Naive thymus-derived CD8-positive, alpha-beta T cell (primary cell): ENCODE measurements at places on chromosomes 2 and 18. TPM values are rescaled to one million over a fixed set of nuclear protein-coding genes. Genes with fewer than 3 reads are reported as not detected.

DNA sequence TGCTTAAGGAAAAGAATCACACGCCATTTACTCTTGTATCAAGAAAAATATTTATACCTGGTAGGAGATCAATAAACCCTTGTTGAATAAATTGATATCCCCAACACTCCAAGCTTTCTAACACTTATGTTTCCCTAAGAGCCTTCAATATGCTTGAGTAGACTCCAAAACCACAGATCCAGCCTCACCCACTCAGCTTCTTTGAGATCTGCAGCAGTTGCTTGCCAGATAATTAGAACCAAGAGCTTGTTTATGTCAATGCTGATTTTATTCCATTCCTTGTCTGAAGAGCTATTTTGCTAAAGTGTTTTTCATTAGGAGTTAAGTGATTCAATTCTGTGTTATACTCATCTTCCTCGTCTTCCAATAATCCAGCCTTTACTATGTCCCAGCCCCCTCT is 26.3 kb upstream of the CRIM1 start:
- no peak overlapping the region for H3K4me3 ChIP-seq
- DNase-seq = no peak
- no peaks in the 10 kb centered on the region for H3K27me3 ChIP-seq
- H3K27ac ChIP-seq = no peak overlapping the region

- DNase-seq = no peak
- peaks cover 3% of the 10 kb centered on the region for H3K36me3 ChIP-seq
- H3K4me1 ChIP-seq = peaks cover 22% of the 10 kb centered on the region
- H3K27me3 ChIP-seq = no peaks in the 10 kb centered on the region
These were observed 80.6 kb downstream of the UXS1 start for GRCh38 chr2:106113361-106113966.

GRCh38 chr18:6589923-6590322 is 139.6 kb upstream of the ARHGAP28 start:
- H3K36me3 ChIP-seq = no peaks in the 10 kb centered on the region
- no peak overlapping the region for H3K27ac ChIP-seq
- H3K4me1 ChIP-seq = no peaks in the 10 kb centered on the region
- no peak for DNase-seq

DNA sequence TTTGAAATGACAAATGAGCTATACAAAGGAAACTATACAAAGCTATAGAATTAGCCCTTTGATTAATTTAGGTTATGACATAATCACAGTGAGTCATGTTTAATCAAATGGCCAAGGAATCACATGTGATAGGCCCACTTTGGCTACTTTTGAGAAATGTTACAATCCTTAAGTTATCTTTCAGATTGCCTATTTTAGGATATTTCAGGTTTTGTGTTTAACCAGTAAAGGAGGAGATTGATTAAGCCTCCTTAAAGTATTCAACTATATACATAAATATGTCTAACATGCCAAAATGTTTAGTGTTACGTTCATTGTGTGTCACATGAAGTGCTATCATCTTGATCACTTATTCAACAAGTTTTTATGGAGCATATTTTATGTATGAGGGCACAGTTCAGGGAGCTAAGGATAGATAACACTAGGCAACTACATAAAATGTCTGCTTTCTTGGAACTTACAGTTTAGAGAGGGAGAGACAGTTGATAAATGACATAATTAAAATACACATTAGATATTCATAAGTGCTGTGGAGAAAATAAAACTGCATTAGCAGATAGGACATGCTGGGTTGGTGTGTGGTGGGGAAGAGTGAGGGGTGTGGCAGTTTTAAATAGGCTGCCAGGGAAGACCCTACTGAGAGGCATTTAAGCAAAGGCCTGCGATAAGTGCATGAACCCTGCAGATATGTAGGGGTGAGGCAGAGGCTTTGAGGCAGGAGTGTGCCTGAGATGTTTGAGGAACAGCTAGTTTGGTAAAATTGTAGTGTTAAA is 77.2 kb downstream of the LTBP1 start:
- no peaks in the 10 kb centered on the region for H3K4me1 ChIP-seq
- peaks cover 7% of the 10 kb centered on the region for H3K36me3 ChIP-seq
- peaks cover 7% of the 10 kb centered on the region for H3K27me3 ChIP-seq
- DNase-seq = no peak
- no peak overlapping the region for H3K27ac ChIP-seq

DNA sequence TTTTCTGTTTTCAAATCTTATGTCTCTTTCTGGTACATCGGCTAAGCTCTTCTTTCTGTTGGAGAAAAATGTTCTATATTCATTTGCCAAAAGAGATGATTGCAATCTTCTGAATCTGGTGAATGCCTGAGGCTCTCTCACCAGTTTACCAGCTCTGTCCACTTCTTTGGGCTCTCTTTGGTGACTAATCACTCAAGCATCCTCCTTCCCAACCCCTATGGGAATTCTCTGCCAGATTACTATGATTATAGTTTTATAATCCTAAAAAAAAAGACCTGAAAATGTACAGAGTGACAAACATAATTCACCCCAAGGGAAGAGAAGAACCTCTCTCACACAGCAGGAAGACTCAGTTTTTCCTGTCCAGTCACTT is 187.3 kb downstream of the CAMKMT start:
- no peak for DNase-seq
- no peaks in the 10 kb centered on the region for H3K27me3 ChIP-seq
- no peak overlapping the region for H3K27ac ChIP-seq

IL37 gene
- polyA plus RNA-seq = not detected

GRCh38 chr18:61893309-61893970 is 633 bp upstream of the RNF152 start:
- H3K36me3 ChIP-seq = no peaks in the 10 kb centered on the region
- peaks cover 7% of the 10 kb centered on the region for H3K4me1 ChIP-seq
- H3K4me3 ChIP-seq = peak overlapping the region; percentile 93

- no peak overlapping the region for H3K27ac ChIP-seq
- no peak for DNase-seq
- H3K27me3 ChIP-seq = no peaks in the 10 kb centered on the region
These were observed 12.3 kb upstream of the SEMA4C start for GRCh38 chr2:96882230-96882629.

DNA sequence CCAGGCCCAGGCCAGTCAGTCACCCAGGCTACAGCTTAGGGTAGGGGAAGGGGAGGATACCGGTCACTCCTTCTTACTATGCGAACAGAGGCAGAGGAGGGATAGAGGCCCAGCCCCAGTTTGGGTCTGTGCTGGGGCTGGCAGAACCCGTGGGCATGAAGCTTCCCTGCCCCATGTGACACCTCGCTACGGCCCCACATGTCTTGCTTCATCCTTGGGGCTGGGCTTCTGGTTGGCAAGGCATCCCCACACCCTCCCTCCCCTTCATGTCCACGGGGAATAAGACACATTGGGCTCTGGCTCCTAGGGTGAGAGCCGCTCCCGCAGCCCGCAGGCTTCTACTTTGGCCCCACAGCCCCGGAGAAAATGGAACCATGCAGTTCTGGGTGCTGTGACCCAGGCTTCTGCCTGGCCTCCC is 32.4 kb downstream of the HS1BP3 start:
- H3K27ac ChIP-seq = no peak overlapping the region
- H3K4me3 ChIP-seq = no peak overlapping the region
- no peaks in the 10 kb centered on the region for H3K27me3 ChIP-seq

VAMP5 gene
- 139 TPM for polyA plus RNA-seq

RGPD3 gene
- polyA plus RNA-seq = 0.06 TPM

DNA sequence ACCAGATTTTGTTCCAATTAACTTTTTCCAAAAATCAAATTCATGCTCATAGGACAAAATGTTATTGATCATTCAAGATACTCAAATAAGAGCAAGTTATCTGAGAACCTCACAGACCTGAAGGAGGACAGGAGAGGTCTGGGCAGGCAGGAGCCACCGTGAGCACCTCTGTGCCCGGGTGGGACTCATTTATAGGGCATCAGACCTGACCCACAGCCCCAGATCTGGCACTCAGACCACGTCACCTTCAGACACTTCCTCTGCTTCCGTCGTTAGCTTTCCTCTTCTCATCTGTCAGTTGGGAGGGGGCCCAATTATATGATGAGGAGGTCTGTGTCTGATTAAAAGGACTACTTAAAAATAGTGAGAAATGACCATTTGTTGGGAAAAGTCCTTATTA is 169.4 kb downstream of the EIPR1 start:
- peak overlapping the region; percentile 37 for H3K27ac ChIP-seq
- H3K36me3 ChIP-seq = peaks cover 26% of the 10 kb centered on the region
- H3K27me3 ChIP-seq = no peaks in the 10 kb centered on the region
- no peak for DNase-seq
- H3K4me3 ChIP-seq = no peak overlapping the region
- peaks cover 6% of the 10 kb centered on the region for H3K4me1 ChIP-seq

CNPPD1 gene
- 59.8 TPM for polyA plus RNA-seq

- H3K36me3 ChIP-seq = peaks cover 17% of the 10 kb centered on the region
- H3K4me3 ChIP-seq = no peak overlapping the region
- H3K27ac ChIP-seq = no peak overlapping the region
- H3K4me1 ChIP-seq = peaks cover 41% of the 10 kb centered on the region
These were observed 3.9 kb downstream of the HOXD8 start for GRCh38 chr2:176133389-176133788.

STK16 gene
- polyA plus RNA-seq = 21.6 TPM

ARHGAP15 gene
- polyA plus RNA-seq = 253 TPM

DNA sequence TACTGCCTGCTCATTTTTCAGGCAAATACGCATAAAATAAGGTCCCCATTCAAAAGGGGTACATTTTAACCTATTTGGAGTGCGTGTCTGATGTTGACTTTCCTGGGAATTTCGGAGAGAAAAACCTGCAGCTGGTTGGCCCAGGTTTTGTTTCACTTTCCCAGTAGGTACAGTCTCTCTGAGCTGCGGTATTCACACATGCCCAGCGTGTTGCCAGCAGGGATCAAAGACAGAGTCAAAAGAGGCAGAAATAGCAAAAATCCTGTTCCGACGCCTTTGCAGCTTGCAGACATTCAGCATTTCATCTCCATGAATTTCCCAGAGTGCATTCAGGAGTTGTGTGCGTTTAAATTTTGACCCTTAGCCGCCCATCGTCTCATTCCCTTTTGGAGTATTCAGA is 855.4 kb upstream of the CELF4 start:
- H3K4me3 ChIP-seq = no peak overlapping the region
- no peak overlapping the region for H3K27ac ChIP-seq
- H3K27me3 ChIP-seq = no peaks in the 10 kb centered on the region
- DNase-seq = no peak
- H3K4me1 ChIP-seq = no peaks in the 10 kb centered on the region

DNA sequence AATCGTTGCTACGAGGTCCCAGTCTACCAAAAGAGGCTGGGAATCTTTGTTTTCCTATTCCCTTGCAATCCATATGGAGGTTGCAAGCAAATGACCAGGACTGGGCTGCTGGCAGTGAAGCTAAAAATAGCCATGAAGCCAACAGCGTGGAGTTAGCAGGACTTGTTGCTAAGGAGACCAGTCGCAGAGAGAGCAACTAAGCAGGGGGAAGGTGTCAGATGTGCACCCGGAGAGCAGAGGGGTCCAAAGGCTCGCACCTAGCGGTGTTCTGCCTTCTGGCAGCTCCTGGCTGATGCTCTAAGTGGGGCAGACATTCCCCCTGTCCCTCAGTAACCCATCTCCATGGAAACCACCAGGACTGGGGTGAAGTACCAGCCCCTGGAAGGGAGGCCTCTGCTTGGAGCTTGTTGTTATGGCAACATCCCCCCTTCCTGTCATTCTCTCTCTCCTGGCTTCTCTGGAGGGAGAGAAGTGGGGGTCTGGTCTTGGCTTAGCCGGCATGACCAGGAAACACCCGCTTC is 84.6 kb downstream of the DNMT3A start:
- H3K4me3 ChIP-seq = no peak overlapping the region
- peaks cover 46% of the 10 kb centered on the region for H3K4me1 ChIP-seq
- H3K27ac ChIP-seq = peak overlapping the region; percentile 62
- H3K27me3 ChIP-seq = no peaks in the 10 kb centered on the region
- DNase-seq = no peak
- H3K36me3 ChIP-seq = peaks cover 51% of the 10 kb centered on the region

LANCL1 gene
- 28.6 TPM for polyA plus RNA-seq

SLC19A3 gene
- not detected for polyA plus RNA-seq

- peaks cover 10% of the 10 kb centered on the region for H3K4me1 ChIP-seq
- peaks cover 7% of the 10 kb centered on the region for H3K36me3 ChIP-seq
- no peak overlapping the region for H3K27ac ChIP-seq
- no peak for DNase-seq
These were observed 3.0 kb upstream of the RPL37A start for GRCh38 chr2:216495656-216496055.

LRRTM1 gene
- not detected for polyA plus RNA-seq

BCL11A gene
- polyA plus RNA-seq = 0.64 TPM

DNA sequence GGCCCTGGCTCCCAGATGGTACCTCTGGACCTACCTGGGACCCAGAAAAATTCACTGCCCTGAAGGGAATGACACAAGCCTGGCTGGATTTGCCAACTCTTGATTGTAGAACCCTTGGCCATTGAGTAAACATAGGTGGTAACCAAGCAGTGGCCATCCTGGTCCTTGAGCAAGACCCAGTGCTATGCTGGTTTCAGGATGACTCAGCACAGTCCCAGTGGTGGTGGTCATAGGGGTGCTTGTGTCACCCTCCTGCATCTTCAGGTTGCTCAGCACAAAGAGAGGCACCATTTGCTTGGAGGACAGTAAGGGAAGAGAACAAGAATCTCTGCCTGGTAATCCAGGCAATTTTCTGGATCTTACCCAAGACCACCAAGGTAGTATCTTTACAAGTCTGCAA is 52.9 kb downstream of the UPP2 start:
- H3K36me3 ChIP-seq = no peaks in the 10 kb centered on the region
- H3K27ac ChIP-seq = no peak overlapping the region
- no peaks in the 10 kb centered on the region for H3K4me1 ChIP-seq
- no peak for DNase-seq
- H3K27me3 ChIP-seq = peaks cover 5% of the 10 kb centered on the region
- H3K4me3 ChIP-seq = no peak overlapping the region

DNA sequence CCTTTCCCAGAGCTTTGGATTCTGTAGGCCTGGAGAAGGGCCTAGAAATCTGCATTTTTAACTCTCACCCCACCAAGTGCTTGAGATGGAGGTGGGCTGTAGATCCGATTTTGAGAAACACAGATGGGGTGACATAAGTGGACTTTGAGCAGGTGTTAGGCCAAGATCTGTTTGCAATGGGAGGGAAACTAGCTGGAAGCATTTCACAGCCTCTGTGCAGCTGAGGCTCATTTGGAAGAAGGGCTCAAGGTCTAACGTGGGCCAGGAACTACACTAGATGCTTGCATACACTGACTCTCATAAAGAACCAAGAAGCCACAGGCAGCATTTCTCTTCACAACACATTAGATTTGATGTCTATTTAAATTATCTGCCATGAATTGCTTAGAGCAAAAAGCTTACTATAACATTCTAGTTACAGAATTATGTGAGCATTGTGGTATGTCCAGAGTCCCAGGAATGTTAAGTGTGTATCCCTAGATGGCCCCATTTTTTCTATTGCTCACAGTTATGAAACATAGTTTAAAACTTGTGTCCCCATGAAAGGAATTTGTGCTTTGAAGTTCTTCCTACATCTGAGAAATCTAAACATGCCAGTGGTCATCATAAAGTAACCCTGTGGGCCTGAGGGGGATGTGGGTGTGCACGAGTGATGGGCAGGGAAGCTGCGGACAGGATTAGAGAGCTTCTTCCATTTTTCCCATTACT is 77.2 kb downstream of the CD28 start:
- H3K4me3 ChIP-seq = no peak overlapping the region
- H3K36me3 ChIP-seq = no peaks in the 10 kb centered on the region
- no peaks in the 10 kb centered on the region for H3K27me3 ChIP-seq
- peaks cover 59% of the 10 kb centered on the region for H3K4me1 ChIP-seq
